ENCODE measurements at places on chromosomes 13 and 19.

DNA sequence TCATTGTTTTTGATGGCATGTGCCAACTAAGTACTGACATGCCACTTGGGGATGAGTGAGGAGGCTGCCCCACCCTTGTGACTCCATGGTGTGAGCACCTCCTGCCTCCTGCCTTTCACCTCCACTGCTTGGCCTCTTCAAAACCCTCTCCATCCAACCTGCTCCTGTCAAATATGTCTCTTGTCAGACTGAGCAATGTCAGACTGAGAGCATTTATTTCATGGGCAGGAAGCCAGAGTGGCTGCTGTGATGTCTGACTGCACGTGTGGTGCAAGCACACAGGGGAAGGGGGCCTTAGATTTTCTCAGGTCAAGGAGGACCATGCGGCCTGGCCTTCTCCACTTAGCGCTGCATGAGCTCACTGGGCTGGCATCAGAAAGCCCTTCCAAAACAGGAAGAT, 68.3 kb downstream of the STARD13 start:
- no peak for DNase-seq

DNA sequence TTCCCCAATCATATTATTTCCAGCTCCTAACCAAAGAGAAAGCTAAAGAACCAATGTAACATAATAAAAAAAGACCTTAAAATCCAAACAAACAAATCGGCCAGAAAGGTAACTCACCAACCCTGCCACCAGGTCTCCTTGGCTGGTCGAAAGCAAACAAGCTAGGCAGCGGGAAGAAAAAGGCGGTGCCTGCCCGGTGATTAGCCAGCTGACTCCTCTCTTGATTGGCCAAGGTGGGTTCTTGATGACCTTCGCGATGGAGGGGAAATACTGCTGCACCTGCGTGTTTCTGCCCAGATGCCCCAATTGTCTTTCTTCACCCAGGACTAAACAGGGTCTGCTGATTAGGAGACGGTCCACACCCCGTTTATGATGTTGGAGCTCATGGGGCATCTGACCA, at the start of gene NLRP11:
TSS of gene NLRP11 (minus strand) at position 154 of the 400 bp plus-strand sequence. CDS start 13,825 bp downstream, outside the sequence.
- DNase-seq, result no peak

- DNase-seq, result no peak
These were observed 97.3 kb upstream of the MCF2L start for GRCh38 chr13:112871742-112872141.

- DNase-seq, result no peak
These were observed 15.3 kb upstream of the ATP12A start for GRCh38 chr13:24664726-24665409.

DNA sequence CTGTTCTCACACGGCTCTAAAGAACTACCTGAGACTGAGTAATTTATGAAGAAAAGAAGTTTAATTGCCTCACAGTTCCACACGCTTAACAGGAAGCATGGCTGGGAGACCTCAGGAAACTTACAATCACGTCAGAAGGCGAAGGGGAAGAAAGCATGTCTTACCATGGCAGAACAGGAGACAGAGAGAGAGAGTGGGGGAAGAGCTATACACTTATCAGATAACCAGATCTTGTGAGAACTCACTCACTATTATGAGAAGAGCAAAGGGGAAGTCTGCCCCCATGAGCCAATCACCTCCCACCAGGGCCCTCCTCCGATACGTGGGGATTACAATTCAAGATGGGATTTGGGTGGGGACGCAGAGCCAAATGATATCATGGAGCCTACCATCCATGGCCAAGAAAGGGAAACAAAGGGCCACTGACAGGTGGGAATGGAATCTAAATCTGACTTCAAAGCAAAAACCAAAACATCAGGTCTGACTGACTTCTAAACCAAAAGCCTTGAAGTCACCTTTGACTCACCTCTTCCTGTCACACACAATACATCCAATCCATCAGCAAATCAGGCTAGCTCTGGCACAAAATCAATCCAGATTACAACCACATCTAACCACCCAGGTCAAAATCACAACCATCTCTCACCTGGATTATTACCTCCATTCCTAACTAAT, 189.7 kb downstream of the ENOX1 start:
- no peak for DNase-seq

DNA sequence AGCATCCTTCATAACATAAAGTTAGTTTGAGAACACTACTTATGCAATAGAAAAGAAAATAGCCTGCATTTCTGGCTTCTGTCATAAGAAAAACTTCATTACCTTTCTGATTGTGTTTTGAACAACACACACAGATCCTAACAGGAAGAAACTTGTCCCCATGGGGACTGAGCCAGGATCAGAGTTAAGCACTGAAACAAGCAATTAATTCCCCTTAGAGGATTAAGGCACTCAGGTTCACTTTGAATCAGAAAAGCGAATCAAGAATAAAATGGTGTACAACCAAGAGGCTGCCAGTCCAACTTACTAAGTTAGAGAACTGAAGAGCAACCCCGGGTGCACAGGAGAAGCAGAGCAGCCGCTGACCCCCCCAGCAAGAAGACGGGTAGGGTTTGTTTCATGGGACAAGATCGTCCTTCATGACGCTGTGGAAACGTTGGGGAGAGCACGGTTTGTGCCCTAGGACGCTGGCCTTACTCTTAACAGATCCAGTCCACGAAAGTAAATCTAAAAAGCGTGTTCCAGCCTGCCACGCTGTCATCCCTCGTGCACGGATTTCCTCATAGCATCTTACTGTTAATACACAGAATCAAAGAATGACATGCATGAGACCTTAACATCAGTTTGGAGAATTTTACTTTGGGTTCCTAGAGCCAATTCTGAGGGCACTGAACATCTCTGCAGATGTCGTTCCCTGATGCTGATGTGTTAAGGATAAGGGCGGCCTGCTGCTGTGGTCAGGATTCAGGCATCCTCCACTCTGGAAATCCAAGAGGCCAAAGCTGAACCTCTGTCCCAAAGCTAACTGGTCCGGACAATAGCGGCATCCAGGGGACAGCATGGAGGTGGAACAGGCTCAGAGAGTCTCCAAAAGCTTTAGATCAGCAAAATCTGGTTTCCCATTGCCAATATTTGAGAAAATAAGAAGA, 46.4 kb downstream of the GGACT start:
- no peak for DNase-seq

DNA sequence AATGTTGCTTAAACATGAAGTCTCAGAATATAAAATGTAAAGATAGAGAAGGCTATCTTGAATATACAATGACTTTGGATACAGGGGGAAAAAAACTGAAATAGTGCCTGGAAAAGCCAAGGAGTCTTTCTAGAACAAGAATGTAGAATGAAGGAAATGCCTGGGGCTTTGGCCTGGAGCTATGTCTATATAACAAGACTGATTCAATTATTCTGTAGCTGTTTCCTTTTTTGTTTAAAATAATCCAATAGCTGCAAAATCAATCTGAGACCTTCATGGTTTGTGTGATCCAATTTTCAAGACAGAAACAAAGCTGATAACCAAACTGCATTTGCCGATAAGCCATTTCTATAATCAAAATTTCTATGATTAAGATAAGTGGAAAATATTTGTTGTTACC, 530.9 kb upstream of the NBEA start:
- no peak for DNase-seq

- DNase-seq, result no peak
These were observed 3.0 kb downstream of the BEST2 start for GRCh38 chr19:12754465-12755196.

DNA sequence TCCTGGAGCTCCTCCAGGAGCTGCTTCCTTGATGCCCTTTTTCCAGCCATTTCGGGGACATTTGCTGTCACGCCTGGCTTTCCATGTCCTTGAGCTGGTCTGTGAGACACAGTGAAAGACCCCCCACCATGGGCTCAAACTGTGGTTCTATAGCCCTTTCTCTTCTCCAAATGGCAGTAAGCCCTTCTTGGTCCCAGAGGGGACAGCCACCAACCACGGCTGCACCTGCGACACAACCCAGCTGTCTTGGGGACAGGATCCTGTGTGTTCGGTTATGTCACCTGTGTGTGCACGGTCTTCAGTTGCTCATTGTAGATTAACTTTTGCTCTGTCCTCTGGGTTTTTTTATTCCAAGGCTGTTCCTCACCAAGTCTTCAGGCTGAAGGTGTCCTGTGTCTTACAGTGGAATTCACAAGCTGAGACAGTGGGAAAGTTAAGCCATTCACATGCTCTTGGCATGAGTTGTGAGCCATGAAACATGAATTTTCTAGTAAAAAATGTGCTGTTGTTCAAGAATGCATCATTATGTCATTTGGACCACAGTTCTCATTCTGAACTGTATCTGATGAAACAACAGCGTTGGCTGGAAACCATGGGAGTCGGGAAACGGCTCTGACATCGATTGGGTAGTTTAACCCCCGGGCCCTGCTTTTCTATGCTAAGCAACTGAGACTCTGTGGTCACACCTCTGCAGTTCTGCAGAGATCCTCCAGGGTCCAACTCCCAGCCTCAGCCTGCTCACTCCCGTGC, 129.5 kb upstream of the MCF2L start:
- no peak for DNase-seq

DNA sequence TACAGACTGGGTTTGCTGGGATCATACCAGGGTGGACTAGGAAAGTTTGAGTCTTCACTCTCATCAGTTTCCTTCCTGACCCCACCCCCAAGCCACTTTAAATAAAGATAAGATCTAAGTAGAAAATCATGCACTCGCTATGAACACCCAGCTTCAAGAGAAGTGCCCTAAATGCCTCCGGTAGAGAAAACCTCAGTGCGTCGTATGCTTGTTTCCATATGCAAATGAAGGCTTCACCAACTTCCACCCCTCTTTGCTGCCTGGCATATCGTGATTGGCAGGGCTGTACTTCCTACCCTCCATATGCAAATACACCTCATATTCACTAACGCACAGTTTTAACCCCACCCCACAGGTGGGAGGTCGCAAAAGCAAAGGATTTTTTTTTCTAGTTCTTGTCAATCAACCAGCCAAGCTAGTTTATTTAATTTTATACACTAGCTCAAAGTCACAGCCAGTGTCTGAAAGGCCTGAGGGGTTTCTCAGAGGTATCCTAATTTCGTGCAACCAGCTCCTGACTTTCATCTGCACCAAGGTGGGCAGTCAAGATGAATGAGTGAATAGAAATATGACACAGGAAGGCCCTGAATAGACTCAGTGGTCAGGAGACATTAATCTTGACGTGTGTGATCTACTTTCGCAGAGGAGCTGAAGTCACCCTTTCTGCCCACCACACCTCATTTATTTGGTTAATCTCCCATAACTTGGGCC, 121.1 kb upstream of the TSHZ3 start:
- no peak for DNase-seq

GRCh38 chr13:32340914-32341313, 25.6 kb downstream of the BRCA2 start:
- DNase-seq, result no peak

- no peak for DNase-seq
These were observed 15.9 kb upstream of the SLC35E1 start for GRCh38 chr19:16587833-16588823.

- no peak for DNase-seq
These were observed 10.8 kb downstream of the ADGRE2 start for GRCh38 chr19:14767466-14767971.

DNA sequence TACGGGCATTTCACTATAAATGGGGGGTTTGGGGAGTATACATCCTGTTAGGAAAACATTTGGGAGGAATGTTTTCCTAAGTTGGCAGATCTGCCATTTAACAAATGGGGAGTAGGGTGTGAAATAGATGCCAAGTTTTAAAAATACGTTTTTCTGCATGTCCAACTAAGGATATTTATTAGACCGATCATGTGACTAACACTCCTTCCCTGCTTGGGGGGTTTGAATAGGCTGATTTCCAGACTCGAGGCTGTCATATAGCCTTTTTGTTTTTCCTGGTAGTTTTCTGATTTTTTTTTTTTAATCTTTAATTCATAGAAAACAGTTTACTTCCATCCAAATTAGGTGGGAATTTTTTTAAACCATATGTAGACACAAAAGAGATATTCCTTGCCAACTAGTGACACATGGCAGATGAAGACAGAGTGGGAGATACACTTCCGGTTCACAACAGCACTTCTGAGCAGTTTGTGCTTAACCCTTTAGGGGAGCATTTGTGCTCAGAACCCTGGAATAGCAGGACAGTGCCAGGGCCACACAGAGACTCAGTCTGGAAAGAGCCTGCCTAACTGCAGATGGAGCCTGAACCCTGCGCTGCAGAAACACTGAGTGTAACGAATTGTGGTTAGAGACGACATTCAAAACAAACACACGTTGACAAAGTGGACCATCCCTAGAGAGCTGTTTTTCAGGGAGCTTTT, 5.6 kb upstream of the GATAD2A start:
- DNase-seq, result no peak

DNA sequence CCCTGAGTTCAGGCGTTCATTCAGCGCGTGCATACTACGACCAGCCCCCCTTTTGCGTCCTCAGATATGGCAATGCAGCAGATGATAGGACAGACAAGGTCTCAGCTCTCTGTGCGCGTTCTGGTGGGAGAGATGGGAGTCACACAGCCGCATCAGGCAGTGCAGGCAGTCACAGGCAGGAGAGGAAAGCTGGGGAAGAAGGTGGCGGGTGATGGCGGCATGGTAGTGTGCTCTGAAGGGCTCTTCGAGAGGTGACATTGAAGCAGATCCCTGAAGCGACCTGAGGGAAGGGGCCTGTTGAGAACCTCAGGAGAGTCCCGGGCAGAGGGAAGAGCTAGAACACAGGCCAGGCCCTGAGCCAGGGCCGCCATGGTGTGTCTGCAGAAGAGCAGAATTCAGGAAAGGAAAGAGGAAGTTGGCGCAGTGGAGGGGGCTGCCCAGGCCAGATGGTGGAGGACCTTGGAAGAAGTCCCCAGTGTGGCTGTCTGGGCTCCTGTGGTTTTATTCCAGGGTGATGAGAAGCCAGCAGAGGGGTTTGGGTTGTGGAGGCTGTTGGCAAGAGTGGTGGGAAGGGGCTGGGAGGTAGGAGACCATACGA, 3.5 kb downstream of the USF2 start:
- no peak for DNase-seq

DNA sequence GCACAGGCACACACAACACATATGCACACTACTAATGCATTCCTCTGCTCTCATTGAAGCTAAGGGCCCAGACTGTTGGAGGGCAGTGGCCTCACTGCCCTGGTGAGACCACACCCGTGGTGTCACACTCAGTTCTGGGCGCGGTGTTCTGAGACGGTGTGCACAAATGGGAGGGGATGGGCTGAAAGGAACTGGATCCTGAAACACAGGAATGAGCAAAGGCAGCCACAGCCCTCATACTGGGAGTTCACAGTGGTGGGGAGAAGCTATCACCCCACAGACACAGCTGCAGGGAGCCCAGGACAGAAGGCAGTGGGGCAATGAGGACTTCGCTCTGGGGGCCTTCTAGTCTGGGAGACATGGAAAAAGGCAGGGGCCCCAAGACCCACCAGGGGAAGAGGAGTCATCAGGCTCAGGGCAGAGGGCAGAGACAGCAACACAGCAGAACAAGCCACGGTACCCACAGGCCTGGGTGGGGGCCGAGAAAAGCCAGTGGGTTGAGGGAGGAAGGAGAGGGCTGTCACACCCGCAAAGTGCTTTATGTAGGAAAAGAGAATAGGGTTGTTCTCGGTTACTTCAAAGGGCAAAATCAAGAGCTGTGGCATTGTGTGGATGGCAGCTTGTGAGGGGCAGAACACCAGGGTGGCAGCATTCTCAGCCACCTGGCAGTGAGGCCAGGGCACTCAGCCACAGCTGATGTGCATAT, 75.4 kb upstream of the GPR183 start:
- DNase-seq, result no peak

- DNase-seq, result no peak
These were observed 11.3 kb upstream of the FFAR2 start for GRCh38 chr19:35436477-35437405.
